ENCODE measurements at places on chromosomes 1 and 21.

DNA sequence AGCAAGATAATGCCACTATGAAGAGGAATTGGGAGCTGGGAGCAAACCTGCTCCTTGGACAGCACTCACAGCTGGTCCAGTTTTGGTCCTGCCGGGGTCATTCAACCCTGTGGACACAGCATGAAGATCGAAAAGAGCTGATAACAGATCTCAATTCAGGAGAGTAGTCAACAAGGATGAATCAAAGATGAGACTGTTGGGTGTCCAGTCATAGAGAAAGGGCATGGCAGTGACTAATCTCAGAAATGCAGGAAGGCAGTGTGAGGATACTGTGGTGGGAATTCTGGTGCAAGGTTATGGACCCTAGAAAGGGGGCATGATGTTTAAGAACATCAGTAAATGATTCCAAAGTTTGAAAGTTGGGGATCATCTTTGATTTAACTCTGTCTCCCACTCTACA is 261.4 kb upstream of the ZP4 start:
- DNase-seq = no peak

DNA sequence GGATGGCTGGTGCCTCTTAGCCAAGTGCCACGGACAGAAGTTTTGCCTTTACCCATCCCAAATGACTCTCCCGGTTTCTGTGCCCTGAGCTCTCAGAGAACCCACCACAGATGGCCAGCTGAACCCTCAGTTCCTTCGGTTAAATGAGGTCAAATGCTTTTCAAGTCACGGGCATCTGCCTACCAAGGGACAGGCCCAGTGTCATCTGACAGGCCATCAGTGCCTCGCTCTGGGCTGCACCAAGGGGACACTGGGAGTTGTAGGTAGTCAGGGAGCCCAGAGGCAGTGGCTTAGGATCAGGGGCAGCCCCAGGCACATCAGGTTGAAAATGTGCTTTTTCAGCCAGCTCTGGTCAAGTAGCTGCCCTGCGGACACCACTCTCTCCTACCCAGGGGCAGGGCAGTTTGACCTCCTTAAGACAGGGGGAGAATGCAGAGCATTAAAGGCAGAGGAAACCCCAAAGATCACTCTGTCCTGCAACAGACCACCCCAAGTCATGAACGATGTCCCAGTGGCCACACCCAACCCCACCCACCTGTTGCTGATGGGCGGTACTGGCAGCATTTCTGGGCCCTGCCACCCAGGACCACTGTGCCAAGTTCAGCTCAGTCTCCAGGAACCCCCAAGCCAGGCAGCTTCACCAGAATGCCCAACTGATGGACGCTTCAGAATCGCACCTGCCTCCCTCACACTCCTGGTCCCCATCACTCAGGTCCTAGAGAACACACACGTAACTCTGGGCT is 60.7 kb downstream of the CASZ1 start:
- no peak for DNase-seq

DNA sequence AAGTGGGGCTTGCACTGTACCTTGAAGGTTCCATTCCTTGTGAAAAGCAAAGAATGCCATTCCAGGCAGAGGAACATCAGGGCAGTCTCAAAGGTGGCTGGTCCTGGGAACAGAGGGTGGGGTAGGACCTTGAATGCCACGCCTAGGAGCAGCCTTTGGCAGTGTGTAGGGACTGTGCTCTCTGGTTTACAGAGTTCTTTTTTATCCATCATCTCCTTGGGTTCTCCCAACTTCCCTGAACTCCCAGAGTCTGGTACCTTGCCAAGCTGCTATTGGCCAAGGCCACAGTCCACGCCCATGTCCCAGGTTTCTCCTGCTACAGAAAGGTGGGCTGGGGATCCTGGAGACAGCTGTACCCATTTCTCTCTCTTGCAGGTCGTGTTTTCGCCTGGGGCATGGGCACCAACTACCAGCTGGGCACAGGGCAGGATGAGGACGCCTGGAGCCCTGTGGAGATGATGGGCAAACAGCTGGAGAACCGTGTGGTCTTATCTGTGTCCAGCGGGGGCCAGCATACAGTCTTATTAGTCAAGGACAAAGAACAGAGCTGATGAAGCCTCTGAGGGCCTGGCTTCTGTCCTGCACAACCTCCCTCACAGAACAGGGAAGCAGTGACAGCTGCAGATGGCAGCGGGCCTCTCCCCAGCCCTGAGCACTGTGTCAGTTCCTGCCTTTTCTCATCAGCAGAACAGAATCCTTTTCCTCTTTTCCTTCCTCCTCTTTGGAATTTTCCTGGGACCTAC is 15.3 kb upstream of the TRNAU1AP start:
- DNase-seq = no peak

DNA sequence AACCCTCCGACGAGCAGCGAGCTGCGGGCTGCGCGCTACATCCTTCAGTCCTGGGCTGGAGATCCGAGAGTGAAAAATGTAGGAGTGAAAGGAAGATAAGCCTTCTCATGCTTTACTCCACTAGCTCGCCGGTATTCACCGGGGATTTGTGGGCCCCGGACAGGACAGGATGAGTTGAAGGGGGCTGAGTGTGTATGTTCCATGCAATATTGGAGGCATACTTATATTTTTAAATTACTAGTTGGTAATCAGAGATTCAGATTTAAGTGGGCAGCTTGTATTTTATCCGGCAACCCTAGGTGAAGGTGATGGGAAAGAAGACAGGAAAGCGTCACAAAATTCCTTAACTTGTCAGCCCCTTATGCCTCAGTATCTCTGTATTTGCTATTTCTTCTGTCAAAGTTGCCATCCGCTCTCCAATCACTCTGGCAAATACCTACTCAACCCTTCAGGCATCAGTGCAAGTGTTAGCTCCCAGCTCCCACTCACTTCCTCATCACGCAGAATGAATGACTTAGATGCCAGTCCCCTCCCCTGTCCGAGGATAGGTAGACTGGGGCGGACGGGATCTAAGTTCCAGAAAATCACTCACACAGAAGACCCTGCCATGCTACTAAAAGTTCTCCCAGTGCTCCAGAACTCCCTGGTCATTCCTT is 503 bp upstream of the PIGM start:
- DNase-seq = no peak

- no peak for DNase-seq
Observed at GRCh38 chr1:37811027-37811655, 3.1 kb upstream of the YRDC start.

DNA sequence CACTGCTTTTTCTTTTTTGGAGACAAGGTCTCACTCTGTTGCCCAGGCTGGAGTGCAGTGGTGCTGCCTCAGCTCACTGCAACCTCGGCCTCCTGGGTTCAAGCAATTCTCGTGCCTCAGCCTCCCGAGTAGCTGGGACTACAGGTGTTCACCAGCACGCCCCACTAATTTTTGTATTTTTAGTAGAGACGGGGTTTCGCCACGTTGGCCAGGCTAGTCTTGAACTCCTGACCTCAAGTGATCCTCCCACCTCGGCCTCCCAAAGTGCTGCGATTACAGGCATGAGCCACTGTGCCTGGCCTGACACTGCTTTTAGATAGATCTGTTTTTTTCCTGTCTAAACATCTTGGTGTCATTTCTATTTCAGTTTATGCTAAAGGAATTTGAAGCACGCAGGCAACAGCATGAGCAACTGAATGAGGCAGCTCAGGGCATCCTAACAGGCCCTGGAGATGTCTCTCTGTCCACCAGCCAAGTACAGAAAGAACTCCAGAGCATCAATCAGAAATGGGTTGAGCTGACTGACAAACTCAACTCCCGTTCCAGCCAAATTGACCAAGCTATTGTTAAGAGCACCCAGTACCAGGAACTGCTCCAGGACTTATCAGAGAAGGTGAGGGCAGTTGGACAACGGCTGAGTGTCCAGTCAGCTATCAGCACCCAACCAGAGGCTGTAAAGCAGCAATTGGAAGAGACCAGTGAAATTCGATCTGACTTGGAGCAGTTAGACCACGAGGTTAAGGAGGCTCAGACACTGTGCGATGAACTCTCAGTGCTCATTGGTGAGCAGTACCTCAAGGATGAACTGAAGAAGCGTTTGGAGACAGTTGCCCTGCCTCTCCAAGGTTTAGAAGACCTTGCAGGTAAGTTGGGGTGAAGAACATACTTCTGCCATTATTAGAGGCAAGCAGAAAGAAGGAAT is 106.1 kb upstream of the BMP8A start:
- no peak for DNase-seq

Data from esophagus squamous epithelium (tissue), 5 donors.